Stimulated activated CD8-positive, alpha-beta memory T cell treated with anti-CD3 and anti-CD28 coated beads, Interleukin-4, amount 100 ng/mL, for 1 hour (primary cell): ENCODE measurements at places on chromosomes 12 and 14.

- DNase-seq = no peak
Observed at GRCh38 chr14:92663049-92663448, 85.4 kb downstream of the LGMN start.

DNA sequence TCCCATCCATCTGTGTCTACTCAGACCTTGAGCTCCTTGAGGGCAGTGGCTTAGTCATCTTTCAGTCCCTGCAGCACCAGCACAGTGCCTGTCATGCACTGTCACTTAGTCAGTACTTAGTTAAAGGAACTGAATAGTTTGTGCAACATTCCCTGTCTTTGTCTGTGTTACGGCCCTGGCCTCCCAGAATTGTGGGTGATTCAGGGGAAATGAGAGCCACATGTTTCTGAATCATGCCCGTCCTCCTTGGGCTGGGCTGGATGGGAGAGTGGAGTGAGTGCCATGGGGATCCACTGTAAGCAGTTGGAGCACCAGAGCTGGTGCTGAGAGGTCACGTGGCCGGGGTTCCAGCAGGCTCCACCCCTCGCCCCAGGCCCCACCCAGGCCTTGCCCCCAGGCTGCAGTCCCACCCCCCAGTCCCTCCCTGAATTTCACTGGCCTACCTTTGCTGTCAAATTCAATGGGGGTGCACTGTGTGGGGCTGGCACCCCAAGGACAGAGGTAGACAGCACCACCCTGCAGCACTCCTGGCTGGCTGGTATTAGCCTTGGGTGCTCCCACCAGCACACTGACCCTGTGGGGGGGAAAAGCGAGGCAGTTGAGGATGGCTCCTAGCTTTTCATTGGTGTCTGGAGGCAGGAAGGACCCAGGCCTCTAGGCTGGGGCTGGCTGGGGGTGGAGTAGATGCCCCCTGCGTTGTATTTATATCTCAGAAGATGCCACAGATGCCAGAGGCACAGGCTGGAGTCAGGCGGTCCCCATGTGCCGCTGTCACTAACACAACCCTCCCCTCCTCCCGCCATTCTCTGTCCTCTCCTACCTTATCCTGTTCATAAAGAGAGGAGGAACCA is 7.5 kb downstream of the ITGA5 start:
- DNase-seq = no peak

- DNase-seq = no peak
Observed at GRCh38 chr14:52363041-52363704, 49.1 kb downstream of the PTGER2 start.

DNA sequence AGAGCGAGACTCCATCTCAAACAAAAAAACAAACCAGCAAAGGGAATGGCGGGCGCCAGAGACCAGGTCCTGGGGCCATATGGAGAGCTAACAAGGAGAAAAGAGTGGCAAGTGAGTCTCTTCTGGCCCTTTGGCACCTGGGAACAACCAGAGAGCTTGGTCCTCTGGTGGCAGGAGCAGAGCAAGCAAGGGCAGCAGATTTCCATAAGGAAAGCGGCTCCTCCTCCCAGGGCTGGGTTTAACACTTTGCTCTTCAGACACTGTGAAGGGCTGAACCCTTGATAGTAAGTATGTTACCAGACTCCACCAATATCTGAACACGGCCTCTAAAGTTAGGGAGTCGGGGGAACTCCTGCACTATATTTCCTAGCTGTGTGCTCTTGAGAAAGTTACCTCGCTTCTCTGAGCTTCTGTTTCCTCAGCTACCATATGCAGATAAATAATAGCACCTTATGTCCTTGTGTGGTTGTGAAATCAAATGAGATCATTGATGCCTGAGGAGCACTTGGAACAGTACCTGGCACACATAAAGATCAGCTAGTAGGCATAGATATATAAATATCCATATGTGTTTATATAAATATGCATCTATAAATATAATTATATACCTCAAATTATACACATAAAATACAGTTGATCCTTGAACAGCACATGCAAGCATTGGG is 33.4 kb upstream of the PLEKHG6 start:
- DNase-seq = no peak

GRCh38 chr14:63308723-63309317 is 9.9 kb downstream of the GPHB5 start:
- DNase-seq = no peak

DNA sequence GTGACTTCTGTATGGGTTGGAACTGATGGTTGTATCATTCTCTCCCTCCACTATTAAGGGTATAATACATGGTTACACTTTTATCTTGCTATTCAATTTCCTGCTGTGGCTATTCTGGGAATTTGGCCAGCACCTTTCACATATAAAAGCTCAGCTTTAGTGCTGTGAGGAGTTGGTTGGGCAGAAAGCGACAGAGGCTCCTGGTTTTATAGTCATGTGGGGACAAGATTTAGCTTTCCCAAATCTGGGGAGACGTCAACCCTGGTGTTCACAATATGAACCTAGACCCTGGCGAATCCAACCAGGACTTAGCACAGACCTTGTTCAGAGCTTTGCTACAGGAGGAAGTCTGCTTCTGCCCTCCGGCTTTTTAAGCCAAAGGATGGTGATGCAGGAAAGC is 36.5 kb downstream of the FOS start:
- no peak for DNase-seq

DNA sequence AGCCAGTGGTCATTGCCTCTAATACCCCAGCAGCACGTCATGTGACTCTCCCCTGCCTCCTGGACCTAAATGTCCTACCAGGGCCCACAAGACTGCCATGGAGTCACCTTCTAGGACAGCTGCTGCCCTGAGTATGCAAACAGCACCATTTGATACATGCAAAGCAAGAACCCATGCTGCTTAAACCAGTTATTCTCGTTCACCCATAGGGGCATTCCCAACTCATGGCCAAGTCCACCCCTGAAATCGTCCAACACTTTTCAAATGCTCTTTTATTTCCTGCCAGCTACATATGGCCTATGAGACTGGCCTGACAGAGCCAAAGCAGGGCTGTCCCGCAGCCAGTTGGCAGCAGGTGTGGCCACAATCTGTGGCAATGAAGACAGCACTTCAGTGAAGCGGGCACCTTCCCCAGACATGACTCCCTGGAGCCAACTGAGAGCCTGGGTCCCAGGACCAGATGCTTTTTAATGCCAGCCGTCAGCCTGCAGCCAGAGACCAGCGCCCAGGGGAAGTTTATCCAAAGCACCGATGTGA is 99.9 kb downstream of the BCAT1 start:
- no peak for DNase-seq

DNA sequence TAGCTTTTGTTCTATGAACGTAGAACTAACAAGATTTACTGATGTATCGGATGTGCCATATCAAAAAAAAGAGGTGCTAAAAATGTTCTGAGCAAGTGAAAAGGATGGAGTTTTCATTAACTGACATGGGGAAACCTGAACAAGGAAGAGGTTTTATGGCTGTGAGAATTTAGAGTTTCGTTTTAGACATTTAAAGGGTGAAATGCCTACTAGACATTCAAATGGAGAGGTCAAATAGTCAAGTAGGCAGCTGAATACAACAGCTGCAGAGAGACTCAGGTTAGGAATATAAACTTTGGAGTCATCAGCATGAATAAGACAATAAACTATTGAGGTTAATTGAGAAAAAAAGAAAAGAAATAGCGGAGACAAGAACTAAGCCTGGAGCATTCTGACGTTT is 364.9 kb upstream of the GARIN6 start:
- DNase-seq = no peak

- DNase-seq = no peak
Observed at GRCh38 chr12:67788118-67788517, 139.6 kb downstream of the DYRK2 start.

GRCh38 chr12:64883264-64884163 is 59.1 kb downstream of the TBC1D30 start:
- DNase-seq = no peak

- no peak for DNase-seq
Observed at GRCh38 chr14:55136885-55137786, 8.1 kb downstream of the LGALS3 start.

GRCh38 chr14:100449225-100449987 is 126.3 kb downstream of the SLC25A47 start:
- DNase-seq = no peak

GRCh38 chr14:99324291-99324690 is 52.3 kb upstream of the BCL11B start:
- DNase-seq = no peak

DNA sequence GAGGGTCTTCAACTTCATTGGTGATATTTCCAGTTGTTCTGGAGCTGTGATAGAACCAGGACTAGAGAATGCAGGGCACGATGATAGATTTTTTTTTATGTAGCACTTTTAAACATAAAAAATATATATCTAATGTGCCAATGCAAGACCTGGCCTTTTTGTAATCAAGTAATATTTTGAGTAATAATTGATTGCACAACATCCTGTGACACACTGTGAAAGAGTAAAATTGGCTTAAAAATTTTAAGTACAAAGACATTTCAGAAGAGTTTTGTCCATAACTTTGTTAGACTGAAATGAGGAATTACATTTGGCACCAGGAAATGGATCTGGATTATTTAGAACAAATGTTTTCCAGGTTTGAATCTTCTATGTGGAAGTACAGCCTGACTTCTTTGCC is 22.1 kb downstream of the PRKCH start:
- DNase-seq = no peak

DNA sequence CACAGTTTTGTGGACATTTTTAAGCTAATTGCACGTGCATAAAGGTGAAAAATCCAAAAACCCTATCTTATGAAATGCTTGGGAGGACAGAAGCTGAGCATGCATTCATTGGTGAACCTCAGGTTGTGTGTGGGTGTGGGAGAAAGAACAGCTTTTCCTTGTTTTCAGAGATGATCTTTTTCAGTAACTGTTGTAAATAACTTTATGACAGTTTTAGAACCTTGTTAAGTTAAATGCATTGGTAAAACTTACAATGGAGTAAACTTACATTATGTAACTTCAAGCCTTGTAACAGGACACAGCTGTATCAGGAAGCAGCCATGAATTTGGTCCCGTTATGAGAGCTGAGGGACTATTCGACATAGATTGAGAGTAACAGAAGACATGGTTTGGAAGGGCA is 587.4 kb downstream of the GALC start:
- no peak for DNase-seq

GRCh38 chr14:69675877-69676416 is 64.6 kb downstream of the SUSD6 start:
- no peak for DNase-seq

GRCh38 chr14:101591121-101591520 is 29.8 kb downstream of the DIO3 start:
- DNase-seq = no peak

DNA sequence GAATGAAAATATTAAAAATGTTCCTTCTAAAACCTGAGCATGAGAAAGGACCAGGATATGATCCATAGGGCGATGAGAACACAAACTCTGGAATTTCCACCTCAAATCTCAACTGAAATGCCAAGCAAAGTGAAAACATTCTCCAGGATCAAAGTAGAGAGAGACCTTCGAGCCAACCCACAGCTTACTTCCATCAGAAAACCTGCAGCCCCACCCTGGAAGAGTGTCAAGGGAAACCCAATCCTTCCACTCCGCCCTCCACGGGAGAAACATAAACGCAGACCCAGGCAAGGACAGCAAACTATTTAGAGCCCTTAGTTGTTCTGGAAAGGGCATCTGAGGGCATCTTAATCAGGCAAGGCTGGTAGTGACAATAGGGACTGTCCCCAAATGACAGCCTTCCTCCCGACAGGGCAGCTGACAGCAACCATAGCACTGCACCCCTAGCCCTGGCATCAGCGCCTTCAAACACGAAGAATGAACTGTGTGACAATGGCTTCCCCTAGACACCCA is 21.8 kb downstream of the SLC15A4 start:
- DNase-seq = no peak

- DNase-seq = no peak
Observed at GRCh38 chr14:23566112-23566777, 1.3 kb downstream of the AP1G2 start.

DNA sequence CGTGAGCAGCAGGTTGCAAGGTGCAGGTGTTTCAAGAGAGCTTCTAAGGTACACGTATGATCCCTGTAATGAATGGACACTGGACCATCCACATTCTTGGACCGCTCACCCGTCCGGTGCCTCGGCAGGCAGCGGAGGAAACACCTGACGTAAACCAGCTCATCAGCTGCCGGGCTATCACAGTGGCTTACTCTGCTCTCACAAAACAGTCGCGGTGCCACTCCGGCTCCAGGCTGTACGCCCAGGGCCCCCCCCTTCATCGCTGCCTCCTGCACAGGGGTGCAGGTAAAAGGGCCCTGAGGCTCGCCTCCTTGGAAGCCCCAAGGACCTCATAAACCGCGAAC is 436 bp downstream of the VPS33A start:
- DNase-seq = no peak

DNA sequence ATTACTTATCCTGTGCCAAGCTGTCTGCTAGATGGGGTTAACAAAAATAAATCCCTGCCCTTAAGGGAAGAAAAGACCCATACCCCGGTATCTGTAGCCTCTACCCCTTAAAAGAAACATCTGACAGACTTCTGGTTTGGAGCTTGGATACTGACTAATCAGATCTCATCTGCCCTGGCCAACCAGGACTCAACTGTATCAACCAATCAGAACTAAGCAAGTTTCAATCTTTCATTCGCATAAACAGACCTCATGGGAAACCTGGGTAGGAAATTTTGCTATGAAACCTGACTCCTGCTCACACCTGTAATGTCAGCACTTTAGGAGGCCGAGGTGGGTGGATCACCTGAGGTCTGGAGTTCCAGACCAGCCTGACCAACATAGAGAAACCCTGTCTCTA is 26.4 kb upstream of the PRMT8 start:
- DNase-seq = no peak

GRCh38 chr12:46921048-46921763 is 95.4 kb upstream of the SLC38A4 start:
- DNase-seq = no peak

- no peak for DNase-seq
Observed at GRCh38 chr14:66081594-66082376, 404.4 kb upstream of the CCDC196 start.

GRCh38 chr12:72748971-72749370 is 476.8 kb downstream of the TRHDE start:
- DNase-seq = no peak

- no peak for DNase-seq
Observed at GRCh38 chr14:72929316-72930080, 3.2 kb downstream of the DCAF4 start.

GRCh38 chr12:66822961-66823360 is 144.1 kb upstream of the GRIP1 start:
- no peak for DNase-seq

DNA sequence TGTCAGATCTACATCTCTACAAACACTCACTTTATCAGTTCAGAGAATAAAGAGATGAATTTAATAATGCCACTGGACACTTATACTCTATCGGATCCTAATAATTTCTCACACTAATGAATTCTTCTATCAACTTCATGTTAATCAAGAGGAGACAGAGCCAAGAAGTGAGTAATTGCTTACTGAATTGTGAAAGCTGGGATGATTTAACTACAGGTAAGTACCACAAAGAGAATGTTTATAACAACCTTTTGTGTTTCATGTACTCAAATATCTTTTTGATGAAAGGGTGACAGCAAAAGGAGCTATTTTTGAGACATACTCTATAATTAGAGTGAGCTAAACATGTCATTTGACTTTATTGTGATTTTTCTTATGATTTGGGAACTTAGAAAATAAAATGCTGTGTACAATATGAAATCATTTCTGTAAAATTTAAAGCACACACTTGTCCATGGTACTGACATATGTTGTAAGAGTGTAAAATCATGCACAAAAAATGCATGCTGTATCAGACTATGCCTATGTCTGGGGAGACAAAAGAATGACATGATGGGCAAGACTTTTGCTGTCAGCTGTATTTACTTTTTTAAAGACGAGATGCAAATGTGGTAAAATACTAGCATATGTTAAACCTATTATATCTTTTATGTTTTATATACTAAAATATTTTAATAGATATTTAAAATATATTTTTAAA is 361.2 kb downstream of the CCER1 start:
- DNase-seq = no peak
